Activated naive CD4-positive, alpha-beta T cell treated with anti-CD3 and anti-CD28 coated beads for 36 hours (primary cell): ENCODE measurements at places on chromosomes 12 and 14. TPM values are rescaled to one million over a fixed set of nuclear protein-coding genes. Genes with fewer than 3 reads are reported as not detected.

DNA sequence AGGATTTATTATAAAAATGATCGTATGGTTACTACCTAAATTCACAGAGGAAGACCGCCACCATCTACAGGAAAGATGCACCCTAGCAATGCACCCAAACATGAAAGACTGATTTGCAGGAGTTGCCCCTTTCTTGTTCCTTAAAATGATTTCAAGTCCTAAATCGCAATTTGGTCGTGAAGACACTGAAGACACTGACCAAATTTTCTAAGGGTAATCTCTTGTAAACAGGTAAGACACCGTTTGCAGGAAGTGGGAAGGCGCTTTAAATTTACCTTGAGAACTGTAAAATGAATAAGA is 1.0 kb downstream of the SOS2 start:
- no peak for DNase-seq

DNA sequence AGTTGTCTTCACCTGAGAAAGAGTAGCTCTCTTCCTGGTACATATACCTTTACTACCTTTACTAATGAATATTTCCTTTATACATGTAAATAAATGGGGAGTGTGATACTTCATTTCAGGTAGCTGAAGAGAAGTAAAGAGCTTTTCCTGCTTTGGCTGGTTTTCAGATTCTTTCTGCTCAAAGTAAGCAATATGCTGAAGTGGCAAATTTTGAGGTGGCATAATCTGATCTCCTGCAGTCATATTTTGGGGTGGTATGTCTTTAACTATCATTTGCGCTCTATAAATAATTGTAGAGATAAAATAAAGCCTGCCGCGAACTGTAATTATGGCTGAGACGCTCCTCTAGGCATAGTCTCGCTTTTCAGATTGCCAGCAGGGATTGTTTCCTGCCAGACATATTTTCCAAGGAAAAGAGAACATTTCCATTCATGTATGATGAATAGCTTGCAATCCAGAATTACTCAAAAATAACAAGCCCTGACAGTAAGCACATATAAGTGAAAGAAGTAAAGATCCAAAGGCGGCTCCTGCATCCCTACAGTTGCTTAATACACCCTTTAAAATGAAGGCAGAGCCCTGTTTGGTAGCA is 200.7 kb downstream of the C12orf50 start:
- no peak for DNase-seq

The SELPLG gene
- 21.9 TPM for total RNA-seq

GRCh38 chr14:69328317-69328716 is 68.4 kb downstream of the GALNT16 start:
- DNase-seq = no peak

DNA sequence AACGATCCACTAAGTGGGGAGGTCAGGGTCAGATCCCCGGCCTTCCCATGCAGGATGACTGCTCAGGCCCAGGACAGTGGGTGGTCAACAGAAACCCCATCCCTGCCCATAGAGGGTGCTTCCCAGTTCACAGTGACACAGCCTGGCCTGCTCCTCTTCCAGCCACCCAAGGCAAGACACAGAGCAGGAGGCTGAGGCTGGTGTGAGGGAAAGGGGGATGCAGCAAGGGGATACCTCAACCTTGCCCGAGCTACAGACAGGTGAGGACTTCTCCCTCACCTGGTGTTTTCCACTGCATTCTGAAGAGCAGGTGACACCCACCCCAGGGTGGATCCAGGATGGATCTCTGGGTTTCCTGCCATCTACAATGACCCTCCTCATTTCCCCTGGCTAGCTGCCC is 106.7 kb downstream of the KIF26A start:
- no peak for DNase-seq

- no peak for DNase-seq
Observed at GRCh38 chr12:123531091-123531490, 2.4 kb downstream of the RILPL1 start.

DNA sequence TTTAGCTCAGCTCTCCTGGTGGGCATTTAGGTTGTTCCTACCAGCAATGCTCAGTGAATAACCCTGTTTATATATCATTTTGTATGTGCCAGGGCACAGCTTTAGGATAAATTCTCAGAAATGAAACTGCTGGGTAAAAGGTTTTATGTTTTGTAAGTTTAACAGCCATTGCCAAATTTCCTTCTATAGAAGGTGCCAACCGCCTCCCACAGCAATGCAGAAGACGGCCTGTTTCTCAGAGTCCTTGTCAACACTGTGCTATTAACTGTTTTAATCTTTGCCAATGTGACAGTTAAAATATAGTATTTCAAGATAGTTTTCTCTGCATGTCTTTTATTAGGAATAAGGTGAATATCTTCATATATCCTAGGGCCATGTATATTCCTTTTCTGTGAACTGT is 65.0 kb downstream of the PPP1R13B start:
- no peak for DNase-seq

- DNase-seq = peak; percentile 18
Observed at GRCh38 chr14:77965919-77966435, 166.1 kb downstream of the ADCK1 start.

DNA sequence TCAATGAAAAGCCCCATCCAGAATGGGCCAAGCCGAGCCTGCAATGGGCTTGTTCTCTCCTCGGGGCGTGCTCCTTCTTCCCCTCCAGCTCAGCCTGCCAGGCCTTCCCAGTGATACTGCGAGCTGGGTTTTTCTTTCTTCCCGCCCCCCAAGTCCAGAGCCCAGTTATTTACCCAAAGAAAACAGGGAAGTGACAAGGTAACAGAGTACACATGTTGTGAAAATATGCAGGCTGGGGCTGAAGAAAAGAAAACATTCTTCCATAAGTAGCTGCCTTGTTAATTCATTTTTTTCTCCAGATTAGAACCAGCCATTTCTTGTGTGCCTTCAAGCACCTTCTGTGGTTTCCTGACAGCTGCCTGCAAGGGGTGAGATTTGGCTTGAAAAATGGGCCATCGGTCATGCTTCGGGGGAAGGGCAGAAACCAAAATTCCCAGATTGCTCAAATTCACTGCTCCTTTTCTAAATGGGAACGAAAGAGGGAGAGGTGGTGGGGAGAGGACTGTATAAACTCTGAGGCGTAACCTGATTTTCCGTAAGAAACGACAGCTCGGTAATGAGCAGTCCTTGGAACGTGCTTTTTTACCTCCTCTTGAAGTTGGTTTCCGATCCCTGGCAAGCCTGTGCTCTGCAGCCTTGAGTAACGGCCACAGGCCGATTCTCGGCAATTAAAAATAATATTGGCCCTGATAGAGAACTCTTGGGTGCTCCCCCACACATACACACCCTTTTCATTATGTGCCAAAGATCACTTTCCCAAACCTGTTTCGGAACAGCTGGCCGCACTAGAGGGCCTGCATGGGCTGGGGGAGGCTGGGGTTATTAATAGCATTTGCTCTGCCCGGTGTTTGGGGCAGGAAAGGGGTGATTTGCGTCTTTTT is 229.4 kb downstream of the ZFP36L1 start:
- no peak for DNase-seq

The TSPAN19 gene
- not detected for total RNA-seq

GRCh38 chr14:106831322-106831720 is 1304.9 kb downstream of the TMEM121 start:
- DNase-seq = peak; percentile 75

The PRR4 gene
- not detected for total RNA-seq

- DNase-seq = no peak
Observed at GRCh38 chr12:85507456-85507855, 227.4 kb downstream of the ALX1 start.

The C1S gene
- total RNA-seq = 2.2 TPM

GRCh38 chr12:104167519-104168458 is 29.8 kb upstream of the NFYB start:
- no peak for DNase-seq

DNA sequence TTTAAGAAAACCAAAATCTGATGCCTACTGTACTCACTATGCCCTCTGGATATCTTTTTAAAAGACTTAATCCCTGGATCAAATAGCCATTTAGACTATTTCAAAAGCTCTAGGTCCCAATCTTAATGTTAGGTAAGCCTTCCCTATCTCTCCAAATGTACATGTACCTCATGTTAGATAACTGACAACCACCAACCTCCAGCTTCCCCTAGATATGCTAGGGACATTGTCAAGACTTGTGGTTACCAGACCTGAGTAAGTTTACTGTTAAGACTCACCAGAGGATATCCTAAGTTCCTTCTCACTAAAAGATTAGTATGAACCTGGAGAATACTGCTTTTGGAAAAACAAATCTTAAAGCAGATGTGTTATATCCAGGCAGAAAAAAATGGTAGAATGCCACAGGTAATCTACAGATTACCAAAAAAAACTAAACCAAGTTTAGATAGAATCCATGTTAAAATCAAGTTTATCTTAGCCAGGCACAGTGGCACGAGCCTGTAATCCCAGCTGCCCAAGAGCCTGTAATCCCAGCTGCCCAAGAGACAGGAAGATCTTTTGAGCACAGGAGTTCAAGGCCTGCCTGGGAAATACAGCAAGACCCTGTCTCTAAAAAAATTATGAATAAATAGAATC is 9.7 kb downstream of the NAP1L1 start:
- no peak for DNase-seq

DNA sequence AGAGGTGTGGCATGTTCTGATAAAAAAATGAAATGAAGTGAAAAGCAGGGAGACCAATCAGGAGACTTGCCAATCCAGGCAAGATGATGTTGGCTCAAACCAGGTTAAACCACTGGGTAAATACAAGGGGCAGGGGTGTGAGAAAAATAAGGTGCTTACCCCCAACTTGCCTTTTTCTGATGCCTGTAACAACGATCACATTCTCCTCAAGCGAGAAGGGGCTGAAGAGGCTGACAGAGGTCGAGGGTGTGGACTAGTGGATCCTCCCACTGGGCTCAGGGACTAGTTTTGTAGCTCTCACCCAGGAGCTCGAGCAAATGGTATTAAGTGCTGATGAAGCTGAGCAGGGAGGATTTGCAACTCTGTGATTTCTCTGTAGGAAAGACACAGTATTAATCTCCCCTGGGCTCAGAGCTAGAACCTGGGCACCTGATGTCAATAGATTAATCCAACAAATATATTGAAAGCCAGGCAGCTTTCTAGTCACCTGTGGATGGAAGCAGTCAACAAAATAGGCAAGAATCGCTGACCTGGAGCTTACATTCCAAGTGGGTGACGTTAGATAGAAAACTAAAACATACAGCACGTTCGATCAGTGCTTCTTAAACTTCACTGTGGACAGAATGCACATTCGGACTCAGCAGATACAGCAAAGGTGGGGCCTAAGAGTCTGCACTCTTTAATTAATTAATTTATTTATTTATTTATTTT is 15.2 kb upstream of the EAPP start:
- DNase-seq = no peak

- DNase-seq = no peak
Observed at GRCh38 chr12:5622280-5622679, 190.4 kb downstream of the NTF3 start.

DNA sequence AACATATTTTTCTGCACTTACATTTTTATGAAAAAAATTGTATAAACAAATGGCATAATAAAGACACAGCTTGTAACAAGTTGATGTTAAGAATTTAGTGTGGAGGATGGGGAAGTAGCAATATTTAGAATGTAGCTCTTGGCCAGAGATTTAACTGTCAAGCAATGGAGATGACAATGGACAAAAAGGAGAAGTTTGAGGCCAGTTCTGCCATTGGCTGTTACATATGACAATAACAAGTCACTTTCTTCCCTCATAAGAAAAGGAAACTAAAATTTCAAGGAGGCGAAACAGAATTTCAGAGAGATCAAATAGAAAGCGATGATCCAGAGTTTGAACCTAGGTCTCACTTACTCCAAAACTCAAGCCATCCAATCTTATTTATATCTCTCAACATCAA is 122.8 kb upstream of the CCDC175 start:
- DNase-seq = no peak

GRCh38 chr12:7833831-7834230 is 38.9 kb downstream of the SLC2A14 start:
- no peak for DNase-seq

The MYF6 gene
- not detected for total RNA-seq

DNA sequence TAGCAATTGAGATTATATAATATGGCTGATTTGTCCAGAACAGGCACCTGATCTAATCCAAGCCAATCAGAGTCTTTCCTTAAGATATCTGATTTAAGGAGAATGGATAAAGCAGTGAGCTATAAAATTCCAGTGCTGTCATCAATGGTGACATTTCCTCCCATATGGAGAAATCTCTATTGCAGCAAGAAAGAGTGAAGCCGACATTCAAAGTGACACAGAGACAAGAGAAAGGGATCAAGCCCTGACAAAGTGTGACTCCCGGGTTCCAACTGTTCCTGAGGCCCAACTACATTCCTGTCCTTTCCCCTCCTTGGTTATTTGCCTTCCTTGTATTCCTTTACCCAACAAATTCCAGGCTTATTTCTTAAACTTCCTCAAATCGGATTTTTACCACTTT is 430.0 kb upstream of the SOX5 start:
- DNase-seq = no peak

DNA sequence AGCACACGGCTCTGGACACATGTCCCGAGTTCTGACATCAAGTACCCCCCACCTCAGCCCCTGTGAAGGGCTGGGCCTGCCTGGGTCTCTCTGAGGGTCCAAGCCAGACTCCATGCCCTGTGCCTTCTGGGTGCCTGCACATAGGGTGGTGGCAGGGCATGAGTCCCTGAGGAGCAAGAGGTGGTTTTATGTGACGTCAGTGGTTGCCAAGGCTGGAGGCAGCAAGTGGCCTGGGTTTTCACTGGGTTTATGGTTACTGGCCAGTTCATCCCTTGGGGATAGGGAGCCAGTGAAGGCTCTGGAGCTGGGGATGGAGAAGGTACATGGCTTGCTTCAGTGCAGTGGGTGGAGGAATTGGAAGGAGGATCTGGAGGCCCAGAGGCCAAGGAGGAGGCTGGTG is 51.1 kb upstream of the EML1 start:
- no peak for DNase-seq

The EML1 gene
- 0.91 TPM for total RNA-seq

DNA sequence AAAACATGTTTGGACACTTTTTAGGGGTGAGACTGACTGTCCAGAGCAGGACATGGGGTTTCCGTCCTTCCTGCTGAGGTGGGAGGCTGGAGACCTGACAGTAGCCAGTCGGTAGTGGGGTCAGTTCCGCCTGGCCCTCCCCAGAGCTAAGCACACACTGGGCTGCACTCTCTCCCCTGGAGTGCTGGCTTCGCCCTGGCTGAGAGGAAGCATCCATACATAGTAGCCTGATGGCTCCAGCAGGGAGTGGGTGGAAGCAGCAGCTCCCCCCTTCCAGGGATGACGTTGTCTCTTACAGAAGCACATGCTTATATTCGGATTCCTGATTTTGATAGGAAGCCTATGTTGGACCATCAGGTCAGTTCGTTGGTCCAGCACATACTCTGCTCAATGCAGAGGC is 40.4 kb downstream of the SFSWAP start:
- no peak for DNase-seq

DNA sequence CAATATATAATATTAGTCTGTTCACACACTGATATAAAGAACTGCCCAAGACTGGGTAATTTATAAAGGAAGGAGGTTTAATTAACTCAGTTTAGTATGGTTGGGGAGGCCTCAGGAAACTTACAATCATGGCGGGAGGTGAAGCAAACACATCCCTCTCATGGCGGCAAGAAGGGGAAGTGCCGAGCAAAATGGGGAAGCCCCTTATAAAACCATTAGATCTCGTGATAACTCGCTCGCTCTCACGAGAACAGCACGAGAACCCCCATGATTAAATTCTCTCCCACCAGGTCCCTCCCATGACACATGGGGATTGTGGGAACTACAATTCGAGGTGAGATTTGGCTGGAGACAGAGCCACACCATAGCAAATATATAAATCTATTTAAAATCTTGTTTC is 269.8 kb downstream of the ATP23 start:
- no peak for DNase-seq
